ENCODE measurements at places on chromosomes 7 and 10.

DNA sequence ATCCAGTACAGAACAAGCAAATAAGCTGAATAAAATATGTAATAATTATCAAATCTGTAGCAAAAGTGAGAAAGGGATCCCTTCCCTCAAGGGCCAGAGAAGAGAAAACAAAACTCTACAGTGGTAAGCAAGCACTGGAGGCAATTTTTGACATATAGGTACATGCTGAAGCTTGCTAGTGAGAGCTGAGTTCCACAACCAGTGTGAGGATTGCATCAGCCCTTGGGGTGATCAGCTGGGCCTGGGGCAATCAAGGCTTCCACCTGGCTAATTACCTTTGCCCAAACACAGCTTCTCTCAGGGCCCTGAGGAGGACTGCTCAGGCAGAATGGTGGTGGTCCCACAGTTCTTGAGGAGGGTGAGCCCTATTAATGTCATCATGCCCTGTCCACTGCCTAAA is 134.4 kb upstream of the DLX6 start:
- no peak for DNase-seq

DNA sequence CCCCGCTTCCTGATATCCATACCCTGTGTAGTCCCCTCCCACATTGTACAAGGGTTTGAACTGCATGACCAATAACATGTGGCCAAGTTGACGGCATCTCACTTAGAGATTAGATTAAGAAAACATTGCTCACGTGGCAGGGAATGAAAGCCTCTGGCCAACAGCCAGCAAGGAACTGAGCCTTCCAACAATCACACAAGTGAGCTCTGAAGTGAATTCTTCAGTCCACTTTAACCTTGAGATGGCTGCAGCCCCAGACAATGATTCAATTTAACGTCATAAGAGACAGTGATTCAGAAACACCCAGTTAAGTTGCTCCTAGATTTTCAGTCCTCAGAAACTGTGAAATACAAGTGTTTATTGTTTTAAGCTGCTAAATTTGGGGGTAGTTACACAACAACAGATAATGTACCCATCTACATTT is 165.9 kb upstream of the PLXNA4 start:
- no peak for DNase-seq

- DNase-seq, result no peak
Measured at GRCh38 chr10:75098902-75099673, 12.4 kb upstream of the SAMD8 start.

DNA sequence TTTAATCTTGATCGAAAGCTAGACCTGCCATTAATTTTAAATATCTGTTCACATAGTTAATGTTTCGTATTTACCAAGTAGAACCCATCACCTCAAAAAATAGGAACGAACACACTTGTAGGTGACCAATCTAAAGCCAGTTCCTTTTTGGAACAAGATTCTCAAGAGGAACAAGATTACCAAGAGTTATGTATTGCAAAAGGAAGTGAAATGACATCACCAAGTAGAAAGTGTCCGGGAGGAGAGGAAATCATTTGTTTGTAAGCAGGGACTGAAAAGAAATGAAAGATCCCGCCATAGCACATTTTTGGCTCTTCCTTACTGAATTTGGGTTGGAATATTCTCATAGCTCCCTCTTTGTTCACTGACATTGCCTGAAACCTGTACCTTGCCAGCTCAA is 1200.5 kb downstream of the SORCS1 start:
- no peak for DNase-seq

DNA sequence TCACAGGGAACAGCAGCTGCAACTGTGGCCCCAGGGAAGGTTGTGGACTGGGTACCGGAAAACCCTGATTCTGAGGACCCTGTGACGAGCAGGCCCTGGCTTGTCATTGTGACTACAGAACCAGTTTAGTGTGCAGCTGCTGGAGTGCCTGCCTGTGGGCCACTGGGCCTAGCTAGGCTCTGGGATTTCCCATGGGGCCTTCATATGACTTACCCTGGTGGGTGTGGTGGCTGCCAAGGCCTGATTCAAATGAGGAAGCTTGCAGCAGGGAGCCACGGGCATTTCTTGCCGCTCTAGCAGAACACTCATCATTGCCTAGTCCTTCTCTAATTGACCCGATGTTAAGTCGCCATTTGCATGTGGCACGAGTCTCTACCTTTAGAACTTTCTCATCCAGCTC is 14.7 kb upstream of the CAMK2G start:
- DNase-seq, result no peak
